Activated T-cell treated with anti-CD3 and anti-CD28 coated beads for 4 hours (primary cell): ENCODE measurements at places on chromosomes 4 and X.

GRCh38 chr4:189204616-189205015 lies 736.1 kb upstream of the FRG1 start:
- DNase-seq, result no peak

- DNase-seq, result no peak
Measured at GRCh38 chr4:158811704-158812103, 42.9 kb downstream of the FNIP2 start.

GRCh38 chrX:71919431-71919830 lies 8.8 kb downstream of the NHSL2 start:
- no peak for DNase-seq

DNA sequence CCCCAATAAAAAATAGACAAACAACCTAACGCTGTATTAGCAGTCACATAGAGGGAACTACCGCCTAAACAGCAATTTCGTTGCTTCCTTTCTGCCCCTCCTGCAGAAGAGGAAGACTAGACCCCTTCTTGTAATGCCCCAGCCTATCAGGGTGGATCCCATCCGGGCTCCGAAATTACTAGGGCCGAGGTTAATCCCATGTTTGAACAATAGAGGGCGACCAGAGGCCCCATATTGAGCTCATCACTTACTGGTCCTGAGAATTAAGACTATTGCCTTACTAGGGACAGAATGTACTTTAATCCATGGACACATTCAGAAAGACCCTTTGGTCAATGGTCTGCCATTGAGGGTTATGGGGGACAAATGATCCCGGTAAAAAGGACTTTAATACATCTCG lies 11.8 kb upstream of the ZNF630 start:
- peak; percentile 31 for DNase-seq

GRCh38 chr4:54098375-54098774 lies 1.6 kb upstream of the GSX2 start:
- DNase-seq, result no peak

- no peak for DNase-seq
Measured at GRCh38 chr4:118180776-118181175, 146.5 kb downstream of the NDST3 start.

DNA sequence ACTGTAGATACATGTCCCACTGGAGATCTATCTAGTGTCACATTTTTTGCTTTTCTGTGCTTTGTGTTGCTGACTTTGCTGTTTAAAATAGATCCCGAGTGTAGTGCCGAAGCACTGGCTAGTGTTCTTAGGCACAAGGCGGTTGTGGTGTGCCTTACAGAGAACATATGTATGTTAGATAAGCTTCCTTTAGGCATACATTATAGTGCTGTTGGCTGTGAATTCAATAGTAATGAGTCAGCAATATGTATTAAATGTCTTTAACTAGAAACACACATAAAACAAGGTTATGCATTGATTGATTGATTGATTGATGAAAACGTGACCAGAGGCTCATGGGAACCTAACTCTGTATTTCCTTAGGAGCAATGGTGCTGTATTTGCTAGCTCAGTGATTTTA lies 56.2 kb downstream of the COX7B2 start:
- no peak for DNase-seq

GRCh38 chr4:77662396-77662795 lies 56.8 kb downstream of the CXCL13 start:
- no peak for DNase-seq

DNA sequence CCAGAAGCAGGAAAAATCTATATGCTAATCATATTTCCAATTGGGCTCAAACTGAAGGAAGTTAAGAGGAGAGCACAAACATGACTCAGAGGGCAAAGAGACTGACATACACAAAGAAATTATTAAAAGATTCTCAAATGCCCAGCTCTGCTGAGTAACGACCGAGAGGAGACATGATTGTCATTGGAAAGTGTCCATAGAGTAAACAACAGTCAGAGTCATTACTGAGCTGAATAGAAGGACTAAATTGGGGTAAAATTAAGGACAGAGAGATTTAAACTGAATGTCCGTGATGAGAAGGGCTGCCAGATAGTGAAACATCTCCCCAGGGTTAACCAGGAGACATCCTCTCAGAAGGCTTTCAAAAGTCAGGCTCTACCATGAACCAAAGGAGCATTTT lies 111.2 kb upstream of the GALNT7 start:
- DNase-seq, result no peak

GRCh38 chr4:145904413-145905177 lies 34.0 kb downstream of the ZNF827 start:
- no peak for DNase-seq

DNA sequence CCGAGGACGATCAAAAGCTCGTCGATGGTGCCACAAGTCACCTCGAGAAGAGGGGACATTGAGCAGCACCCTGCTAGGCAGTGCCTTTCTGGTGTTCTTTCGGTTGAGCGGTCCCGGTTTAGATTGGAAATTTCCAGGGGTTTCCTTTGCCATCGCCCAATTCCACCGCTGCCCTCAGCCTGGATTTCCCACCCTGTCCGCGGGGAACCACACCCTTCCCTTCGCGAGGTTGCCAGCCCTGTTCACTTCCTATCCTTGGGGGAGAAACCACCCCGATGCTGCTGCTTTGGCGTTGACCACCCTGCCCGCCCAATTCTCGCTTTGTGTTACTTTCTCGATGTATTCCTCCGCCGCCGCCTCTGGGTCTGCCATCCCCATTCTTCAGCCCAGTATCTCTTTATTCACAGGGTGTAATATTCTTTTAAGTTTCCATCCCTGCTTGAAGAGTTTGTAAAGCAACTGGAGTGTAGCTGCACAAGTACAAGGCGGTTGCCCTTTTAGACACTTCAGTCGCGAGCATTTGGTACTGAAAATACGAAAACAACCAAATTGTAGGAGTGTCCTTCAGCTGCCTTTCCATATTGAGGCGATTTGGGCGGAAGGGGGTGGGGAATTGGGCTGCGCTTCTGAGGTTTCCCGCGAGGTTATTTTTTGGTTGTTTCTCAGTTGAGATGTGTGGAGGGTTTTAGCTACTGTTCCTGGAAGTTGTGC lies 1.1 kb downstream of the OGT start:
- DNase-seq, result peak; percentile 47

DNA sequence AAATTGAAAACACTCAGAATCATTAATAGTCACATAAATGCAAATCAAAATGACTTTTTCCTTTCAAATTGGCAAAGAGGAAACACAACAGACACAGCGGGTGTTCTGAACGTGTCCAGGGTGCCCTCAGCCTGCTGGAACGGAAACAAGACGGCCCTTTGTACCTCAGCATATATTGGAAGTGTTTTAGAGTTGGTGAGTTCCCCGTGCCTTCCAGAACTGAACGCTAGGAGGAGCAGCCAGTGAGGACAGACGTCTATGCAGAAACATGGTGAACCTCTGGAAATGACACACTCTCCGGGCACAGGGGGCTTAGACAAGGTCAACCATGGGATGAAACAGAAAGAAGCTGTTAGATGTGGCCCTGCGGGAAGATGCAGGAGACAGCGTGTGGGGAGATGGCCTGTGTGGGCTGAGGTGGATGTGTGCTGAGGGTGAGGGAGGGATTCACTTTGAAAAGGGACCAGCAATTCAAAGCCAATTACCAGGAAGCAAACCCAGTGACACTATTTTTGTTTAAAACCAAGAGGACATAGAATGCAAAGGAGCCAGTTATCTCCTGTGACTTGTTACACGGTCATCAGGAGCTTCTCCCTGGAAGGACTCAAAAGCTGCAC lies 40.4 kb downstream of the RNF212 start:
- peak; percentile 44 for DNase-seq

- DNase-seq, result no peak
Measured at GRCh38 chr4:8905226-8905772, 33.7 kb upstream of the HMX1 start.

- no peak for DNase-seq
Measured at GRCh38 chr4:34158878-34159277, 2085.4 kb downstream of the ARAP2 start.

GRCh38 chrX:135384161-135384836 lies 37.4 kb upstream of the SMIM10L2A start:
- DNase-seq, result peak; percentile 4

DNA sequence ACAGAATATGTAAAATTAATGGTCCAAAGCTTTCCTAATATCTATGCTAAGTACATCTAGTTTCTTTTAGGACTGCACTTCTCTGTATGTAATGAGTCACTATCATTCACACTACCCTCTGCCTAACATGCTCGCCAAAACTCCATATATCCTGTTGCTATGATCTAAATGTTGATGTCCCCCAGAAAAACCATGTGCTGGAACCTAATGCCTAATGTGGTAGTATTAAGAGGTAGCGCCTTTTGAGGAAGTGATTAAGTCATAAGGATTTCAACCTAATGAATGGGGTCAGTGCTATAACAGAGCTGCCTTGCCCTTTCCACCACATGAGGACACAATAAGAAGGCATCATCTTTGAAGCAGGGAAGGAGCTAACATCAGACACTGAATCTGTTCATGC lies 34.9 kb upstream of the NFKB1 start:
- DNase-seq, result no peak

DNA sequence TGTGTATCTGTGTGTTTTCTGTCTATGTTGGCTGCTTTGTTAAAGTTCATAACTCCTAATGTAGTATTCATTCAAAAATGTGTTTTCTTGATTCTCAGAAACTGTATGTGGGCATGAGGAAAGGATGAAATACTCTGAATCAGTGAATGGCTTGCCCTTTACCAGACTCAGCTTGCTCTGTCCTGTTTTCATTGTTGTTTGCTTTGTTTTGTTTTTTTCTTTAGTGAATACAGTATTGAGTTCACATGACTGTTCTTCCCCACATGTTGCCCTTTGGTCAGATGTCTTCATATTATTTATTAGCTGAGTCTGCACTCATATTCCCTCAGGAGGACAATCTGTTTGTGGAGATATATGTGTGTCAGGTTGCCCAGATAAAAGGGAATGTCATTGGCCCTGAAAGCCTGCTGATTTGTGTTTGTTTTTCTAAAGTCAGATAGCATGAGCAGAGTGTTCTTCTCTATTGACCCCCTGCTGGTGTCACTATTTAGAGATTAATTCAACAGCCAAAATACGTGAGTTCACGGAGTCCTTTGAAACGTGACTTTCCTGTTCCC lies 1184.4 kb downstream of the RPA4 start:
- no peak for DNase-seq

- no peak for DNase-seq
Measured at GRCh38 chrX:96569034-96569433, 115.6 kb upstream of the DIAPH2 start.

GRCh38 chr4:141465171-141465570 lies 171.2 kb upstream of the IL15 start:
- DNase-seq, result no peak
